ENCODE measurements at places on chromosomes 7 and 10. TPM values are rescaled to one million over a fixed set of nuclear protein-coding genes. Genes with fewer than 3 reads are reported as not detected.

GRCh38 chr7:85890244-85890811 is 703.5 kb upstream of the SEMA3D start:
- no peaks in the 10 kb centered on the region for H3K36me3 ChIP-seq
- no peak overlapping the region for H3K27ac ChIP-seq
- no peak overlapping the region for H3K4me3 ChIP-seq

DNA sequence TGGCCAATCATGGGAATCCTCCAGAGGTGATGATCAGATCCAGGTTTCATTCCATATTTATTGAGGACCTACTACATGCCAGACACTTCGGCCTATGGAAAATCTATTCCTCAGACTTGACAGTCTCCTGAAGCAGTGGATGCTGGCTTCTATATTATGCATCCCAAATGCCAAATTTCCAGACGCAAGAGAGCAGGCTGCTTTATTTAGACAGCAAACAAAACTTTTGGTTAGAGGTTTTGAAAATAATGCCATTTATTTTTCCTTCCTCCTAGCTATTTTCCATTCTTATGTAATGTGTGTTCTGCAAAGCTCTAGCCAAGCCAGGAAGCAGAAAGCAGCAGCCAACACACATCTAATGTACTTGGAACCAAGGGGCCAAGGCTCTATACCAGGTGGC is 330.8 kb downstream of the GPAM start:
- H3K4me3 ChIP-seq, result no peak overlapping the region
- H3K4me1 ChIP-seq, result no peaks in the 10 kb centered on the region
- H3K27me3 ChIP-seq, result no peaks in the 10 kb centered on the region
- DNase-seq, result no peak
- H3K27ac ChIP-seq, result no peak overlapping the region
- H3K36me3 ChIP-seq, result no peaks in the 10 kb centered on the region

- DNase-seq, result no peak
- peak overlapping the region; percentile 71 for H3K4me3 ChIP-seq
- H3K4me1 ChIP-seq, result no peaks in the 10 kb centered on the region
- H3K27me3 ChIP-seq, result no peaks in the 10 kb centered on the region
- H3K27ac ChIP-seq, result no peak overlapping the region
- H3K36me3 ChIP-seq, result no peaks in the 10 kb centered on the region
Measured at GRCh38 chr10:7665767-7666166, 999 bp downstream of the ITIH5 start.

DNA sequence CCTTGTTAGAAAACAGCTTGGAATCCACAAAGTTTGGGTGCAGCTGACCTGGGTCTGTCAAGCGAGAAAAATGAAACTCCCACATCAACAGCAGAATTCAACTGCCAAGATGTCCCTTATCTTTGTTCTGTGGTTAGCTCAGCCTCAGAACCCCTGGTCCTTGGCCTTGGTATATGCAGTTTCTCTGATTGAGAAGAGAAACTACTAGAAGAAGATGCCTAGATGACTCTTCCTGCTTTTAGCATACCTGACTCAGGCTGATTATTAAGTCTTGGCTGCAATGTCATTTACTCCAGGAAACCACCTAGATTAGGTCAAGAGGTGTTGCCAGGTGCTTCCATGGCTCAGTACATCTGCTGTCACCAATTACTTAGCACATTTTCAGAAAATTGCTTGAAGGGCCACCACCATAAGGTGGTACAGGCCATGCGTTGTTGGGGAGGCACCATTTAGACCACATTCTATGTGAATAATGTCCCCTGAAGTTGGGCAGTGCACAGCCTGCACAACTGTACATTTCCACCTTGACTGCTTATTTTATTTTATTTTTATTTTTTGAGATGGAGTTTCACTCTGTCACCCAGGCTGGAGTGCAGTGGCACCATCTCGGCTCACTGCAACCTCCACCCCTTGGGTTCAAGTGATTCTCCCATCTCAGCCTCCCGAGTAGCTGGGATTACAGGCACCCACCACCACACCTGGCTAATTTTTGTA is 59.4 kb upstream of the ZNF438 start:
- DNase-seq, result no peak
- H3K27ac ChIP-seq, result no peak overlapping the region
- H3K36me3 ChIP-seq, result no peaks in the 10 kb centered on the region
- H3K27me3 ChIP-seq, result no peaks in the 10 kb centered on the region

DNA sequence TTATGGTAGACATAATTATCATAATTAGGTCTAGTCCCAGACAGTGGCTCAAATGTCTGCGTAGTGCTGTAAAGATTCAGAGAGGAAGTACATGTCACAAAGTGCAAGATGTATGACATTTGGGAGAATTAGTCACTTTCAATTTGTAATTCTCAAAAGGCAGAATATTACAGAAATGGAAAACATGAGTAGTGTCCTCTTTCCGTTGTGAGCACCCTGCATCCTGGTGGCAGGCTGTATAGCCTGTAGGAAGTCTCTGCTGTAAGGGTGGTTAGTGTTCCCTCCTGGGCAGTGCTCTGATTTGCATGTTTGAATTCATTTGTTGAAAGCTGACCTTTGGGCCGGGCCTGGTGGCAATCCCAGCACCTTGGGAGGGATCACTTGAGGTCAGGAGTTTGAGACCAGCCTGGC is 17.0 kb downstream of the CDK14 start:
- H3K4me1 ChIP-seq, result no peaks in the 10 kb centered on the region
- H3K27ac ChIP-seq, result no peak overlapping the region

- no peaks in the 10 kb centered on the region for H3K27me3 ChIP-seq
- no peak overlapping the region for H3K27ac ChIP-seq
- peak; percentile 22 for DNase-seq
- H3K36me3 ChIP-seq, result no peaks in the 10 kb centered on the region
Measured at GRCh38 chr7:90625562-90625961, 29.4 kb downstream of the CDK14 start.

DNA sequence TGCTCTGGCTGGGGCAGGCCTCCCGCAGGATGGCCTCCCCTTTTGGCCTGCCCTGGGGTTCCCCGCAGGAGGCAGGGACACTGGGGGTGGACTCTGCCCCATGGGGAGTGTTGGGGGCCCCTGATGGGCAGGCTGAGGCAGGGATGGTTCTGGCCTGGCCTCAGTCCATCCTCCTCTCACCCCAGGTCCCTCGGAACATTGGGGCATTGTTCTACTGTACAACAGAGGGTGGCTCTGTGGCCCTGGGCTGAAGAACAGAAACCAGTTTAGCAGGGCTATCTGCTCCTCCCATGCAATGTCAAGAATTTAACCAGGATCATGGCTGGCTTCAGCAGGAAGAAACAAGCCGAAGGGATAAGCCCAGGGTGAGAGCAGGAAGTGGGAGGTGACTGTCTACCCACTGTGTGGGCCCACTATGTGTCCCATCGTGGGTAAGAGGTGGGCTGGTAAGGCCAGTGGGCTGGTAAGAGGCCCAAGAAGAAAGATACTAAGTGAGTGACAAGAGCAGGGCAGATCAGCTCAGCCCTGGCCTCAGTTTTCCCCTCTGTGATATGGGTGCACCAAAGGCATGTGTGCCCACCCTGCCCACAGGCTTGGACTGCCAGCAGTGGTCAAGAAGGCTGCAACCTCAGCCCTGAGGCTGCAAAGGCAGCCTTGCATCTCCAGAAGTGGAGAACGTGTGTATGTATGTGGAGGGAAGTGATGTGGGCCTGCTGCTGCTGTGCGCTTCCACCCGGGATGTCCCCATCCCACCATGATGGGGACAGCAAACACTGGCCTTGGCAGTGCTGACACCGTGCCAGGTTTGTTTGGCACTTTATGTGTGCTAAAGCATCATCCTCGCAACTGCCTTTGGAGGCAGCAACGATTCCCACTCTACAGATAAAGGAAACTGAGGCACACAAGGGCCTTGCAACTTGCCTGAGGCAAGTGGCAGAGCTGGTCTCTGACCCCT is 138.9 kb downstream of the SH3PXD2A start:
- no peak overlapping the region for H3K4me3 ChIP-seq
- H3K27ac ChIP-seq, result no peak overlapping the region
- no peaks in the 10 kb centered on the region for H3K4me1 ChIP-seq

DNA sequence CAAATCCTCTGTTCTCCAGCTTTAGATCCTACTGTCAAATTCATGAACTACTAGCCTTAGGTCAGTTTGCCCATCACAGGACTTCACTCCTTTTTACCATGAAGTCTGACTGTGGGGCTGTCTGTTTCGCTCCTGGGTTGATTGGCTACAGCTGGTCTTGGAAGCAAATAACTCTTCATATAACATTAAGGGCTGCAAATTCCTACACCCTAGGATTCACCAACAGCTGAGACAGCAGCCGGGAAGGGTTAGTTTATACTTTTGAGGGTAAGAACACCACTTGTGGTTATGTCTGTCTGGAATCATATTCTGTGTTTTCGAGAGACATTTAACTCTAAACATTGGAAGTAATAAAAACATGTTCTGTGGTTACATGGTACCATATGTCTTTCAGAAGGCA is 55.9 kb upstream of the KIAA1217 start:
- no peaks in the 10 kb centered on the region for H3K36me3 ChIP-seq
- H3K27me3 ChIP-seq, result no peaks in the 10 kb centered on the region
- no peak overlapping the region for H3K27ac ChIP-seq
- no peak for DNase-seq

DNA sequence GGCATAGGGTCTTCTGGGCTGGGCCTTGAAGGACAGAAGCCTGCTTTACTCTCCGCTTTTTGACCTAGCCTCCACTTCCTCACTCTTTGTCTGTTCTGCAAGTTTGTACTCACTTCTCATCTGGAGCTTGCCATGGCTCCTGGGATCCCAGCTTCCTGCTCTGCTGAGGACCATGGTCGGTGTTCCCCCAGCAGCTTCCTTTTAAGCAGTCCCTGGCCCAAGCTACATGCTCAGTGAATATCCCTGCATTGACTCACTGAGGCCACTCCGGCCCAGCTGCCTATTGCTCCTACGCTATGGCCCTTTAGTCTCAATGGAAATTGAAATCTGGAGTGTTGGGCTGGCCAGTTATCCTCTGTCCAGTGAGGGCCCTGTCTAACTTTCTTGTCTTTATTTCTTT is 427.7 kb downstream of the RPS24 start:
- no peak for DNase-seq
- H3K27ac ChIP-seq, result no peak overlapping the region
- no peaks in the 10 kb centered on the region for H3K27me3 ChIP-seq
- H3K36me3 ChIP-seq, result no peaks in the 10 kb centered on the region
- no peak overlapping the region for H3K4me3 ChIP-seq

GRCh38 chr7:87414794-87415188 is 60.7 kb downstream of the ABCB4 start:
- H3K27me3 ChIP-seq, result no peaks in the 10 kb centered on the region
- peaks cover 3% of the 10 kb centered on the region for H3K4me1 ChIP-seq
- peak; percentile 12 for DNase-seq
- H3K36me3 ChIP-seq, result no peaks in the 10 kb centered on the region
- H3K4me3 ChIP-seq, result no peak overlapping the region

DNA sequence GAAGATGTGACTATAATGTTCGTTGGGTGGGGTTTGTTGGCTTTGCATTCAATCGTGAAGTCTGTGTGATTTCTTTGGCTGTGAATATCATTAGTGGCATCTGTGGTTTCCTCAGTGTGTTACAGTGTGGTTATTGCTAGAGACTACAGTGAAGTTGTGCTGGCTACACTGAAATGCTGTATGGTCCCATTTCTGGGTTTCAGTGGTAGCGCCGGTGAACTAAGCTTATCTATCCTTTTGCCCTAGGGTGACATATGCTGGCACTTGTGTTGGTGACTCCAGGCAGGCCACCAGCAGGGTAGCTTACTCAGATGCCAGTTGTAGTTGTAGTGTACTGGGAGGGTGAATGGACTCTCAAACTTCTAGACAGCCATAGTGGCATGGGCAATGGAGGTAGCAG is 259.5 kb downstream of the ANKRD30A start:
- H3K27me3 ChIP-seq, result no peaks in the 10 kb centered on the region
- H3K4me3 ChIP-seq, result no peak overlapping the region
- DNase-seq, result no peak
- no peaks in the 10 kb centered on the region for H3K36me3 ChIP-seq
- H3K27ac ChIP-seq, result no peak overlapping the region

DNA sequence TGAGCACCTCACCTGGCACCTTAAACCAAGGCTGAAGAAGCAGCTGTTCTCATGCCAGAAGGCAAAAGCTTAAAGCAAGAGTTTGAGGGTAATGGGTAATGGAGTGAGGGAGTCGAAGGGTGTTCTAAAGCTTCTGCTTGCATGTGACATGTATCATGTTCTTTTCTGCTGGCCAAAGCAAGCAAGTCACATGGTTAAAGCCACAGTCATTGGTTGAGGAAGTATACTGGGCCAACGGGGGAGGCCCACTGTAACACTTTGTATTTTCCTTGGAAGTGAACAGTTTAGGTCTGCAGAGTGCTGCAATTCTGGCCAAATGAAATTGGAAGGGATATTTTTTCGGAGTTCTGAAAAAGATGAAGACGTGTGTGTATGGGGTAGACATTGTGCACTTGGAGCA is 75.7 kb downstream of the REEP3 start:
- H3K27ac ChIP-seq, result no peak overlapping the region
- H3K27me3 ChIP-seq, result no peaks in the 10 kb centered on the region
- no peak for DNase-seq
- no peak overlapping the region for H3K4me3 ChIP-seq
- no peaks in the 10 kb centered on the region for H3K36me3 ChIP-seq

- no peak overlapping the region for H3K4me3 ChIP-seq
- H3K4me1 ChIP-seq, result no peaks in the 10 kb centered on the region
- no peak overlapping the region for H3K27ac ChIP-seq
- DNase-seq, result no peak
- H3K36me3 ChIP-seq, result no peaks in the 10 kb centered on the region
- no peaks in the 10 kb centered on the region for H3K27me3 ChIP-seq
Measured at GRCh38 chr7:23058408-23059096, 44.6 kb upstream of the HYCC1 start.

DNA sequence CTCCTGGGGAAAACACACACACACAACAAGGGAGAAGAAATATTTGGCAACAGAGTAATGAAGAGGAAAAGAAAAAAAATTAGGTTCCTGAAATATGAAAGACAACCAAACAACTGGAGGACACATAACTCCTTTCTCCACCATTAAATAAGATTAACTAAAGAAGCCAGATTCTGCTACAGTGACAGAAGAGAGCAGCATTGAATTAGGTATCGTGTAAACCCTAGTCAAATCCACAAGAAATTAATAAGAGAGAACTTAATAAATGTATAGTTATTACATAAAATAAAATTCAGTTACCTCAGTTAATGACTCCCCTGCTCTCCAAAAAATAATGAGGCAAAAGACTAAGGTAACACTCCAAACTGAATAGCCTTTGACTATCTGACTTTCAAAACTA is 306.7 kb downstream of the CRPPA start:
- H3K36me3 ChIP-seq, result no peaks in the 10 kb centered on the region
- H3K4me3 ChIP-seq, result no peak overlapping the region
- H3K4me1 ChIP-seq, result no peaks in the 10 kb centered on the region
- DNase-seq, result no peak
- no peaks in the 10 kb centered on the region for H3K27me3 ChIP-seq

- peaks cover 14% of the 10 kb centered on the region for H3K4me1 ChIP-seq
- H3K27ac ChIP-seq, result no peak overlapping the region
- H3K27me3 ChIP-seq, result no peaks in the 10 kb centered on the region
- H3K36me3 ChIP-seq, result no peaks in the 10 kb centered on the region
Measured at GRCh38 chr7:85730012-85730411, 543.2 kb upstream of the SEMA3D start.

Gene DOCK4
- total RNA-seq, result 14.0 TPM

Gene CDK14
- 37.8 TPM for total RNA-seq

Gene FEZF1
- total RNA-seq, result not detected

Gene MYO1G
- 0.78 TPM for total RNA-seq

Gene SEMA3E
- total RNA-seq, result 1.3 TPM
